ENCODE measurements at places on chromosomes 2 and 18. TPM values are rescaled to one million over a fixed set of nuclear protein-coding genes. Genes with fewer than 3 reads are reported as not detected.

The SH3BP4 gene
- 6.5 TPM for total RNA-seq

The EPAS1 gene
- 3.7 TPM for total RNA-seq

The RESP18 gene
- total RNA-seq: 0.82 TPM

The LRRC30 gene
- total RNA-seq: not detected

The PARD3B gene
- 4.5 TPM for total RNA-seq

The TMEM178A gene
- total RNA-seq: 26.9 TPM

The SLC66A3 gene
- total RNA-seq: 7.3 TPM

The HOXD1 gene
- total RNA-seq: not detected

The LCT gene
- not detected for total RNA-seq

The RAB31 gene
- 37.5 TPM for total RNA-seq

The RPRD1A gene
- 143 TPM for total RNA-seq

The ITGB1BP1 gene
- total RNA-seq: 45.7 TPM

The DOK6 gene
- 68.1 TPM for total RNA-seq

All from frontal cortex (tissue), 4 donors.